ENCODE measurements at places on chromosomes 2 and 18. TPM values are rescaled to one million over a fixed set of nuclear protein-coding genes. Genes with fewer than 3 reads are reported as not detected.

- DNase-seq = no peak
Measured at GRCh38 chr2:99598441-99598840, 108.6 kb upstream of the REV1 start.

The MYO5B gene
- total RNA-seq = 0.39 TPM

- no peak for DNase-seq
Measured at GRCh38 chr2:58030771-58031170, 15.8 kb upstream of the VRK2 start.

- DNase-seq = no peak
Measured at GRCh38 chr2:61161888-61162287, at the start of gene C2orf74. TSS of gene C2orf74 (plus strand) at chr2:61162188. CDS start at chr2:61162515, 327 bp downstream.

- peak; percentile 61 for DNase-seq
Measured at GRCh38 chr2:127398239-127398590, 10.4 kb upstream of the MAP3K2 start.

- DNase-seq = no peak
Measured at GRCh38 chr2:48940606-48941005, 185.1 kb upstream of the LHCGR start.

DNA sequence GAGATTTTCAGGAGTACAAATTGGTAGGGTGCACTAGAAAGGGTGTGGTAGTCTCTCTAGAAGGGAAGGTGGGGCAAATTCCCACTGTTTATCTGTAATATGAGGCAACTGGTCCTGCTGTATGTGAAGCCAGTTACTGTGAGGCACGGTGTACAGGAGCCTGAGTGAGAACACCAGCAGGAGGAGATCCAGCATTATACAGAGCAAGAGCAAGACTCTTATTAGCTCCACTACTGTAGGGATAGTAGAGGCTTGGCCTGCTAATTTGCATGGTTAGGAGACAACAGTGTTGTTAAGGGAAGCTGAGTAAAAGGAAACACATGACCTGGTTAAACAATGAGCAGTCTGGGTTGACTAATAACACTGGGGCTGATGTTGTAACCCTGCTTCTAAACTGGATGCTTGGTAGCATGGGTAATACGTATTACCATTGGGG, 76.3 kb upstream of the WDSUB1 start:
- DNase-seq = no peak

Data from activated T-cell treated with anti-CD3 and anti-CD28 coated beads, Interleukin-2, amount 50 U/mL, for 72 hours (primary cell).